Activated naive CD4-positive, alpha-beta T cell treated with anti-CD3 and anti-CD28 coated beads for 36 hours (primary cell): ENCODE measurements at places on chromosomes 2 and 18.

- no peak for DNase-seq
Measured at GRCh38 chr2:134447669-134448068, 193.8 kb downstream of the MGAT5 start.

- DNase-seq: no peak
Measured at GRCh38 chr2:221154176-221154575, 417.9 kb downstream of the EPHA4 start.

DNA sequence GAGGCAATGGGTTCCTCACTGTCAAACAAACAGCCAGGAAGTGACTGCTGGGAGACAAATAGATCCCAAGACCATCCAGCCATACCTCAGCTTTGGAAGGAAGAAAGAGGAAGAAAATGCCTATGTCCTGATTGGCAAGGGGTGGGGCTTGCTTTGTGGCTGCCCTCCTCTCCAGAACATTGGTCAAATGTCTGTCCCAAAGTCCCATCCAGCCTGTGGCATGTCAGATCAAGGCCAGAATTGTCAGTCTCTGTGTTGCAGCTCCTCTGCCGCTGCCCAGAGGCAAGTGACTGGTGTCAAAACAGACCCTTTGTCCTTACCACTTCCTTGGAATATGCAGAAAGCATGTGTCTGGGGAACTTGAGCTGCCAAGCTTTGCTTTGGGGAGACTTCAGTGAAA lies 63.0 kb upstream of the SMAD2 start:
- no peak for DNase-seq

GRCh38 chr2:62219407-62220159 lies 23.7 kb downstream of the B3GNT2 start:
- DNase-seq: no peak

DNA sequence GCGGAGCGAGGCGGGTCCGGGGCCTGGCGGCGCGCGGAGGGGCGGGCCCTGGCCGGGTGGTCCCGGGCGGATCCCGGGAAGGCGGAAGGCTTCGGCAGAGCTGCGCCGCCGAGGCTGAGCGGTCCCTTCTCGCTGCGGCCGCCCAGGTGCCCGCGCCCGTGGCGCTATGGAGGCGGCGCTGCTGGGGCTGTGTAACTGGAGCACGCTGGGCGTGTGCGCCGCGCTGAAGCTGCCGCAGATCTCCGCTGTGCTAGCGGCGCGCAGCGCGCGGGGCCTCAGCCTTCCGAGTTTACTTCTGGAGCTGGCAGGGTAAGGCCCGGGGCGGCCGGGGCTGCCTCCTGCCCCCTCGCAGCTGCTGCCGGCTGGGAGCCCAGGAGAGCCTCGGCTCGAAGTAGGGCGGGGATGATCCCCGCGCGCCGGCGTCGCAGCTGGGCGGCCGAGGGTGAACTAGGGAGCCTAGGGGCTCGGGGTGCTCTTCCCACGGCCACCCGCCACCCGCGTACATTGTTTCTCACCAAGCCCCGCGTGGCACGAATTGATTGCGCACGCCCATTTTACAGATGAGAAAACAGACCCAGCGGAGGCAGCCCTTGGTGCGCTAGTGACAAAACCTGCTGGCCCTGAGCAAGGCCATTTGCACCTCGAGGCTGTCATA lies at the start of gene SLC66A3:
Gene SLC66A3, plus strand, starts transcription at position 87 of the 655 bp plus-strand sequence. Its CDS starts 80 bp downstream, at position 167.
- peak; percentile 73 for DNase-seq

- DNase-seq: no peak
Measured at GRCh38 chr2:170878505-170878904, 50.5 kb upstream of the GORASP2 start.

- no peak for DNase-seq
Measured at GRCh38 chr2:241991299-241991698, 121.8 kb downstream of the RTP5 start.

DNA sequence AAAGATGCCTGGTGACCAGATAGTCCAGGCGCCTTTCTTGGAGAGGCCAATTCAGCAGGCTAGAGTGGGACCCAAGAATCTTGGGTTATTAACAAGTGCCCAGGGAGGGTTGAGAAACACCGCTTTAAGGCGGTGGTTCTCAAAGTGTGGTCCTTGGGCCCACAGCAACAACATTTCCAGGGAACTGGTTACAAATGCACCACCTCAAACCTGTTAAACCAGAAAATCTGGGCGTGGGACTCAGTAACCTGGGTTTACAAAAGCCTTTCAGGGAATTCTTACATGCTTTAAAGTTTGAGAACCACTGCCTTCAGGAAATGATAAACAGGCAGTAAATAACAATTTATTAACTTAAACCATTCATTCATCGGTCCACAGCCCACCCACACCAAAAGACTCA lies 92.5 kb downstream of the SP3 start:
- DNase-seq: no peak

- DNase-seq: peak; percentile 91
Measured at GRCh38 chr2:73385504-73386341, at the start of gene ALMS1. Gene ALMS1, plus strand, starts transcription at chr2:73385836. Its CDS starts 33 bp downstream, at chr2:73385869.

- peak; percentile 78 for DNase-seq
Measured at GRCh38 chr2:69741575-69742321, at the start of gene ANXA4. Gene ANXA4, plus strand, starts transcription at chr2:69742134. Its CDS starts 39,432 bp downstream, at chr2:69781566.

GRCh38 chr2:64859312-64860212 lies 129.6 kb upstream of the SLC1A4 start:
- DNase-seq: peak; percentile 39

DNA sequence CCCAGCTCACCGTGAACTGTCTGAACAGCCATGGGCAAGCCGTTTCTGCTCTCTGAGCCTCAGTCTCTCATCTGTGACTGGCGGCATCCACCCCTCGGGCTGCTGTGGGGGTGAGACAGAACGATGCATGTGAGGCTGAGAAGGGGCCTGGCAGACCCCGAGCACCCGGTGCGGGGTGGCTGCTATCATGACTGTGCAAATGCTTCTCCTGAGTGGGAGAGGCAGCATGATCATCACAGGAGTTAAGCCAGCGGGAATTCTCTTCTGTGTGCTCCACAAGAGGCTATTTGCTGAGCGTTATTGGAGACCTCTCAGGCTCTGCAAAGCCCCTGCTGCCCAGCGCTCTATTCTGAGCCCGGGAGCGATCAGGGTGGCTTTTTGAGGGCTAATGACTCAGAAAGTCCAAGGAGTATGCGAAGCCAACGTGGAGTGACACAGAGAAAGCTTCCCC lies 45.8 kb upstream of the ID2 start:
- no peak for DNase-seq

GRCh38 chr2:84954329-84954728 lies 16.6 kb upstream of the KCMF1 start:
- no peak for DNase-seq

GRCh38 chr2:198405311-198405710 lies 600.9 kb downstream of the PLCL1 start:
- DNase-seq: no peak

DNA sequence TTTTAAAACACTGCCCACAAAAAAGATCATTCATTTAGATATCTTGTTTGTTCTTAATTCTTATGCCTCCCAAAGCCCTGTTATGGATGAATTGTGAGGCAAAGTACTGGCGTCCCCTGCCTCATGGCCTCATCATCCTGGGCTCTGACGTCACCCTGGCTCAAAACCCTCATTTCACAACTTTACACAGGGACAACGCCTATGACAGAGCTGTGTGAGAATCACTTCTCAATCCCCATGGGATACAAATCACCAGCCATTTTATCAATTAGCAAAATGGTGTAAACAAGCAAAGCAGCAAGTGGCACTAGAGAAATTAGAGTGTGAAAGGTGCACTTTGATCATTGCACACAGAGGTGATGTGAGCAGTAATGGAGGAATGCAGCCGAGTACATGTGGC lies 16.6 kb downstream of the FHOD3 start:
- no peak for DNase-seq

DNA sequence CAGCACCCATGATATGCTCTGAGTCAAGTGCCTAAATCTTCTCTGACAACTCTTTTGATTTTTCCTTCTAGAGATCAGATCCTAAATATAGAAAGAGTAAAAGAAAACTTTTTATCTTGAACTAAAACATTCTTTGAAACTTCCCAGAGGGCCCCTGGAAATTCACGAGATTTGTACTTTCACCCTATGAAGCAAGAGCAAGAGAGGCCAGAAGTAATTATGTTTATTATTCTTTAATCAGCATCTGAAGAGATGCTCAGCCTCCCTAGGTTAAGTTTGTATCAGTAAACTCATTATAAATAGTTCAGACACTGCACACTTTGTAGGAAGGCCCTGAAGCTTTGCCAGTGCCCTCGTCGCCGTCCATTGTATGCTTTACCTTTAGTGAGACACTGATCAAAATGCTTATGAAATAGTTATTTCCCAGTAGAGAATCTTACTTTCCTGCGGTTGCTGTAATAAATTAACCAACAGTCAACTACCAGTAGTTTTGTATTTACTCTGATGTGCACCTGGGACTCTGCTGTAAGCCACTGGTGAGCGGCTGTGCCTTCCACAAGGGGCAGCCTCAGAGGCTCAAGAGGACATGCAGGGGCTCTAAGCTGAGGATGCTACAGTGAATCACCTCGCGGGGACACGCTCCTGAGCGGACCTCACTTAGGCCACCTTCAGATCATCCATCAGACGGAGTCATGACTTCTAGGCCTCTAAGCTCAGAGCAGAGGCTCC lies 71.9 kb downstream of the BIN1 start:
- no peak for DNase-seq

DNA sequence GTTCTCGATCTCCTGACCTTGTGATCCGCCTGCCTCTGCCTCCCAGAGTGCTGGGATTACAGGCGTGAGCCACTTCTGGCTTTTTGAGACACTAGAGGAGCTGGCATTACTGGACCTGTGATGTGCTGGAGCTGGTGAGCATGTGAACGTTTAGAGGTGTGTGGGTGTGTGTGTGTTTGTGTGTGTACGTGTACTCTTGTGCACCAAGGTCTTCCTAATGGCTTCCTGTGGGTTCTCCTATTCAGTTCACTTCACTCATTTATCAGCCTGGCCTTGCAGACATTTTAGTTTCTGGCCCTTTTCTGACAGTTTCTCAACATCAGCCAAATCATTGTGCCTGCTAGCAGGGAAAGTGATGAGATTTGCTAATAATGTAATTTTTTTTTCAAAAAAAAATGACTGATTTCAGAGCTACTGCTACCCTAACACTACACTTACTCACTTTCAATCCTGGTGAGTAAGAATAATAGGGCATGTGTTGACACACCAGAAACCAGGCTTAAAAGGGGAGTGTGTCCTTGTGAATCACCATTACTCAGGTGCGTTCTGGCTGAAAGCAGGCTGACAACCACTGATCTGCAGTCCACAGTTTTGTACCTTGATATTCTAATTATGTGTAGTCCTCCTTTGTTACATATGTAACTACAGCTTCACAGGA lies 41.0 kb upstream of the ACTR3 start:
- DNase-seq: peak; percentile 73

- no peak for DNase-seq
Measured at GRCh38 chr2:65371074-65371434, 61.3 kb downstream of the SPRED2 start.
